Osteocyte (in vitro differentiated cells): ENCODE measurements at places on chromosomes 1 and 21.

- H3K36me3 ChIP-seq = no peaks in the 10 kb centered on the region
- no peak overlapping the region for H3K27ac ChIP-seq
- H3K4me1 ChIP-seq = peaks cover 23% of the 10 kb centered on the region
- no peak overlapping the region for H3K4me3 ChIP-seq
Observed at GRCh38 chr1:204503122-204503912, 8.7 kb upstream of the PIK3C2B start.

GRCh38 chr21:37800456-37801061 is 115.7 kb downstream of the KCNJ6 start:
- H3K4me3 ChIP-seq = no peak overlapping the region
- DNase-seq = no peak
- peaks cover 43% of the 10 kb centered on the region for H3K4me1 ChIP-seq
- H3K36me3 ChIP-seq = peaks cover 5% of the 10 kb centered on the region
- H3K27ac ChIP-seq = peak overlapping the region; percentile 68

DNA sequence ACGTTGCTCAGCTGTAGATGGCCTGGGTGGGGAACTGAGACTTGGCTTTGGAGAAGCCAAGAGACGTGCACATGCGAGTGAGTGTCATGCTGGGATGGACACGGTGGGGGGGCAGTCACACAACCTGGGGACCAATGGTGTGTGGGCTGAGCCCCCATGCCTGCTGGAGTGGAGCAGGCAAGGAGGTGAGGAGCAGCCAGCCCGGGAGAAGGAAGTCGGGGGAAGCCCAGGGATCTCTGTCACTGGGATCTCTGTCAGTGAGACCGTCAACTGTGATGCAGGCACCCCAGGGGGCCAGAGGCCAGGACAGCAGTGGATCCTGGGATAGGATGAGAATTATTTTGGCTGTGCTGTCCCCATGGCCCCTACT is 11.0 kb upstream of the ZNF669 start:
- no peaks in the 10 kb centered on the region for H3K27me3 ChIP-seq
- H3K27ac ChIP-seq = no peak overlapping the region
- peak; percentile 81 for DNase-seq
- H3K36me3 ChIP-seq = no peaks in the 10 kb centered on the region

GRCh38 chr1:75794382-75794781 is 2.3 kb upstream of the MSH4 start:
- no peak overlapping the region for H3K4me3 ChIP-seq
- H3K27me3 ChIP-seq = no peaks in the 10 kb centered on the region
- no peak for DNase-seq
- H3K27ac ChIP-seq = no peak overlapping the region
- peaks cover 20% of the 10 kb centered on the region for H3K4me1 ChIP-seq
- H3K36me3 ChIP-seq = peaks cover 66% of the 10 kb centered on the region

DNA sequence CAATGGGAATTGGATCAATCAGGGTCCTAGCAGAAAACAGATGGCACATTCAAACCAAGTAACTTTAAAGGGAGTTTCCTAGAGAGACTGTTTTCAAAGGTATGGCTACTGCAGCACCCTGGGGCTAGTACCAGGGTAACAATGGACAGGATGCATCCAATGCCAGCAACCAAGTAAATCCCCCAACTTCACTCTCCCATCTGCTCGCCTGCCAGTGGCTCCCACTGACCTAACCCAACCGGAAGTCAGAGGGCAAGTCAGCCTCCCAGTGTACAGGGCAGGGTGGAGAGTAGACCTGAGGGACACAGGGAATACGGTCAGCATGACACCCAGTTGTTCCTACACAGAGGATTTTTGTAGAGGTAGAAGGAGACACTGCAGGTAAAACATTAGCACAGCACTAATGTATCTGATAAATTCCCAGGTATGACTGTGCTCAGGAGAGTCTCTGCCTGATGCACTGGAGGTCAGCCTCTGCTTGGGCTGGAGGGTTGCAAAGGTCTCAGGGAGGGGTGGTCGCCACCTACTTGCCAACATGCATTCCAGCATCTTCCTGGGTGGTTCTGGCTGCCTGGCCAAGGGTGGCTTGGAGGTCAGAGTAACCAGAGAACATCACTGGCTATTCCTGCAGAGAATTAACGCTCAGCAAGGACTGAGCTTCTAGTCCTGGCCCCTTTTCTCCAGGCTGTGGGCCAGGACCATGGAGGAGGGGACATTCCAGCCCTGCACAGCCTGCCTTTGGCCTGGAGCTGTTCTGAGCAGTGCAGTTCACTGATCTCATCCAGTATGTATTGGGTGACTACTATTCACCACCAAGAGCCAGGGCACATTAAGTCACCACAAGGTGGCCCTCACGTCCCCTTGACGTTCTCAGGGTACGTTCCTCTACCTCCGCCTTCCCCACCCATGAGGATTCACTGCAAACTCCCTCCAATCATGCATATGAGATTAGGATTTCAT is 5.1 kb upstream of the GJA4 start:
- H3K27me3 ChIP-seq = peaks cover 22% of the 10 kb centered on the region
- H3K36me3 ChIP-seq = no peaks in the 10 kb centered on the region
- peaks cover 8% of the 10 kb centered on the region for H3K4me1 ChIP-seq
- no peak for DNase-seq
- no peak overlapping the region for H3K27ac ChIP-seq
- no peak overlapping the region for H3K4me3 ChIP-seq

DNA sequence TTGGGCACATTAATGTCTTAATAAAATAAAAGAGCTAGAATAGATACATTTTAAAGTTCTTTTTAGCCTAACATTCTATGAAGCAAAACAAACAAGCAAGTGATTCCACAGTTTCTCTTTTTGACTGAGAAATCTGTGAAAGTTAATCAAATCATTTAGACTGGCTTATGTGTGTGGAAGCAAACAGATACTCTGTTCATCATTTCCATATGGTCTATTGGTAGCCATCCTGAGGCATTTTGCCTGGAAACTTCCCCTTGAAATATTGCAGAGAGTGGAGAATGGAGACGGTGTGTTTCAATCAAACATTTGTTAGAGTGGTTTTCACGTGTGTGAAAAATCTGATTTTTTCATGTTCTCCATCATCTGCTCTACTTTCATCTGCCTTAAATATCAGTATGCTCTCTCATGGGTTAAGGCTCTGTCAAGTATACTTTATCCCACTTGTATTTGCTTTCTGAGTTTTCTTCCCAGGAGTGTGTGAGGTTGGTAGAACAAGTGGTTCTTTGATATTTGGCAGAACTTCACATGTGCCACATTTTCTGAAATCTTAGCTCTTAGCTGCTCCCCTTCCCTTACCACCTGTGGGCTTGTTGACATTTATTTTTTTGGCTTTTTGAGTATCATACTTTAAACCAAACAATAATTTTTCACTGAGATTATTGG is 139.1 kb upstream of the PTGFR start:
- H3K27me3 ChIP-seq = peaks cover 17% of the 10 kb centered on the region
- H3K27ac ChIP-seq = no peak overlapping the region
- DNase-seq = no peak

DNA sequence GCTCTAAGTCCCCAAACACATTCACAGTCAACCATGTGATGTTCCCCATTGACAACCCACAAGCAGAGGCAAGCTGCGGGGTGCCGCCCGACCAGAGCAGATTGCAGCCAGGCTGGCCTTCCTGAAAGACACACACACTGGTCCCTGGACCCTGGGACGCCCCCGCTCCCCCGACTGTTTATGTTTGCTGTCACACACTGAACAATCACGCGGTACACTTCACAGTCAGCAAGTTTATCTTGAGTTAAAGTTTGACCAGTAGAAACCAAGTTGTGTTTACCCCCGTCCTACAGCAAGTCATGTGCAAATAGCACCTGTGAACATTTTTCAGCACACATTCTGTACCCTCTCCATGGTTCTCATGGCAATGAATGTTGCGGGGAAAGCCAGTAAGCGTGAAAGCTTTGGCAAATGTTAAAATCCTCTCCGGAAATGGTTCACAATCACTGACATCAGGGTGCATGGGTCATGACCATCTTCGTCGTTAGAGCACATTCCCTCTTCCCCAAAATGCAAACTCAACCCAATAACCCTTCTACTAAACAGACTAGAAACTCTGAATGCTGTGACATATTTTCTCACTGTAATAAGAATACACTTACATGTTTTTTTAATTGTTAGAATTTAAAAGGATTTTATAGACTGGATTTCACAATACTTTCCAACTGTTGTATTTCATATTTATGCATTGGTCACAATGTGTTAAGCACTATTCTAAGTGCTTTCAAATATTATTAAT is 33.3 kb upstream of the IRF2BP2 start:
- no peaks in the 10 kb centered on the region for H3K36me3 ChIP-seq
- no peak overlapping the region for H3K27ac ChIP-seq
- no peaks in the 10 kb centered on the region for H3K27me3 ChIP-seq
- no peak overlapping the region for H3K4me3 ChIP-seq

DNA sequence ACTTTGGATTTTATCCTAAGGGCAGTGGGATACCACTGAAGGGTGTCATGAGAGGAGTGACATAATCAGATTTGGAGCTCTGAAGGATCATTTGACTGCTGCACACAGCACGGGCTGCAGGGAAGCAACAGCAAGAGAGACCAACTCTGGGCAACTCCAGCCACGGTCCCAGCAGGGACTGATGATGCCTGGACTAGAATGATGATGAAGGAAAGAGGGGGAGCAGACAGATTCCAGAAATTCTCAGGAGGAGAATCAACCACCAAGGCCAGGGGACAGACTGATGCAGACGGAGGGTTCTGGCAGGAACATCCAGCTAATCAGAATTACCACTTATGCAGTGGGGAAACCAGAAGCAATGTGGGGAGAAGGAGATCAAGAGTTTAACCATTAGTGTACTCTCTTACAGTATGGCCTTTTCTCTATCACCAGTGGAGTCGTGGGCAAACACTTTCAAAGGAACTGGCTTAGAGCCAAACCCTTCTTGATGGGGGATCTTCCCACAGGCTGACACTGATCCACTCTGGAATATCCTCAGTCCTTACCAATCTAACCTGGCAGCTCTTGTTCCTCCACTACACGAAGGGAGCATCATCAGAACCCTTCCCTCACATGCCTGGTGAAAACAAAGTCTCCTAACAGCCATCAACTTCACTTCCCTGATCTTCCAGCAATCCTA is 3.3 kb downstream of the URB1 start:
- peak overlapping the region; percentile 25 for H3K27ac ChIP-seq
- peaks cover 5% of the 10 kb centered on the region for H3K36me3 ChIP-seq
- no peaks in the 10 kb centered on the region for H3K27me3 ChIP-seq
- H3K4me3 ChIP-seq = no peak overlapping the region
- peaks cover 24% of the 10 kb centered on the region for H3K4me1 ChIP-seq

GRCh38 chr1:206909161-206909882 is 12.1 kb downstream of the IL24 start:
- no peak overlapping the region for H3K27ac ChIP-seq
- DNase-seq = no peak
- peaks cover 36% of the 10 kb centered on the region for H3K27me3 ChIP-seq
- no peaks in the 10 kb centered on the region for H3K36me3 ChIP-seq
- H3K4me3 ChIP-seq = peak overlapping the region; percentile 58

DNA sequence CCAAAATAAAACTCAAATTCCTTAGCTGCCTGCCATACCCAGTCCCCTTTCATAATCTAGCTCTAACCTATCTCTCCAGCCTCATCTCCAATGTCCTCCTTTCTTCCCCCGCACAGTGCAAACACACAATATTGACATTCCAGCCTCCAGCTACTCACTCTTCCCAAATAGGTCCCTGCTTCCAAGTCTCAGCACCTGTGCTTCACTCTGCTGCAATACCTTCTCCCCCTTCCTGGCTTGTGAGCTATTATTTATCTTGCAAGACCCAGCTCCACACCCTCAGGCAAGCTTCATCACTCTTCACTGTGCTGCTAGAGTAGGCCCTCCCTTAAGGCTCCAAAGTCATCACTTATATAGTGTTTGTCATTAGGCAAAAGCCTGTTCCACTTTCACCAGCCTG is 9.7 kb downstream of the PLPP3 start:
- no peak for DNase-seq
- no peak overlapping the region for H3K4me3 ChIP-seq
- no peak overlapping the region for H3K27ac ChIP-seq
- H3K36me3 ChIP-seq = peaks cover 14% of the 10 kb centered on the region
- no peaks in the 10 kb centered on the region for H3K27me3 ChIP-seq

DNA sequence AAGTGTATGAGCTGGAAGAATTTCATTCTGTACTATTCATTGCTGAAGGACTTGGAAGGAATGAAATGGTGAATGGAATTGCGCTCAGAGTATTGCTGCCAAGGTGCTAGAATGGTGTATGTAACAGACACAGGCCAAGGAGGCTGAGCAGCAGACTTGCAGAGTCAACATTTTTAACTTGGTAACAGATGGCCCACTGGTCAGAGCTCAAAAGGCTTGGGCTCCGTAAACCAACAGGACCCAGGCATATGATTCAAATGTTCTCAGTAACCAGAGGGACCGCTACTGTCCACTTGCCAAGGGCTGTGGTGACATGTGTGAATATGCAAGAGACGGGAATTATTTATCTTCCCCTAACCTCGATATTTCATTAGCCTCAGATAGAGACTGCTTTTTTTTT is 28.8 kb upstream of the PTGFRN start:
- no peaks in the 10 kb centered on the region for H3K27me3 ChIP-seq
- no peaks in the 10 kb centered on the region for H3K36me3 ChIP-seq
- no peak overlapping the region for H3K4me3 ChIP-seq
- peak overlapping the region; percentile 35 for H3K27ac ChIP-seq

DNA sequence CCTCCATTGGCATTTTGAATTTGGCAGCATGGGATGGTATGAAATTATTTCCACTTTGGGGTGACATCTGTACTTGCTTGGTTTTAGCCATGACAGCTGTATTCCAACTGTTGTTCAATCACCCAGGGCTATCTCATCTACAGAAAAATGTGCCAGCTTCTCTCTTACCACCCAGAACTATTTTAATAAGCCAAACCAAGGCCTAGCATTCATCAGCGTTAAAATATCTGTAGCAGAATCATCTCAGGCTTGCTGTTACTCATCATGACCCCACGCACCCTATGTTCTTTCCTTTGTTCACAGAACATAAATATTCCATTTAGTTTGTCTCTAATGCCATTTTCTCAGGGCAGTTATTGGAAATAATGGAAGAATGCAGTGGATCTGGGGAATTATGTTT is 49.8 kb downstream of the GIPC2 start:
- H3K4me3 ChIP-seq = no peak overlapping the region
- no peaks in the 10 kb centered on the region for H3K27me3 ChIP-seq
- DNase-seq = no peak
- H3K27ac ChIP-seq = peak overlapping the region; percentile 91
- H3K36me3 ChIP-seq = no peaks in the 10 kb centered on the region

GRCh38 chr1:102172200-102172599 is 175.5 kb upstream of the OLFM3 start:
- no peak overlapping the region for H3K4me3 ChIP-seq
- peaks cover 10% of the 10 kb centered on the region for H3K27me3 ChIP-seq
- DNase-seq = no peak
- no peaks in the 10 kb centered on the region for H3K4me1 ChIP-seq
- no peak overlapping the region for H3K27ac ChIP-seq

DNA sequence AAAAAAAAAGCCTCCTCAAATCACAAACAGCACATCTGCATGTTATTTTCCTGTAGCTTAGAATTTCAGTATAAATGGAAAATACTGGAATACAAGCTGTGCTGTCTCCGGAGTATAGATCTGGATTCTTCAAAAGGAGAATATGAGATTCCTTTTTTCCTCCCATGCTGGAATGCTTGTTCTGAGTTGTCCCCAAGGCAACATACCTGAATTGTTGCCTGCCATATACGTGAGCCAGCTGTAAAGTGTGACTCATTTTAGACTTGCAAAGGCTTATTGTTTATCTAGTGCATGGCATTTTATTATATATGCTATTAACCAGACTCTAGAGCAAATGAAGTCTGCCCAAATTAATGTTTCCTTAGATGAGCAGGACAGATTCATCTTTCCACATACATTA is 95.0 kb upstream of the C1orf105 start:
- H3K27ac ChIP-seq = peak overlapping the region; percentile 76
- H3K4me1 ChIP-seq = peaks cover 22% of the 10 kb centered on the region
- no peaks in the 10 kb centered on the region for H3K36me3 ChIP-seq
- H3K27me3 ChIP-seq = no peaks in the 10 kb centered on the region
- no peak for DNase-seq
